Naive thymus-derived CD4-positive, alpha-beta T cell (primary cell): ENCODE measurements at places on chromosomes 7 and 10.

DNA sequence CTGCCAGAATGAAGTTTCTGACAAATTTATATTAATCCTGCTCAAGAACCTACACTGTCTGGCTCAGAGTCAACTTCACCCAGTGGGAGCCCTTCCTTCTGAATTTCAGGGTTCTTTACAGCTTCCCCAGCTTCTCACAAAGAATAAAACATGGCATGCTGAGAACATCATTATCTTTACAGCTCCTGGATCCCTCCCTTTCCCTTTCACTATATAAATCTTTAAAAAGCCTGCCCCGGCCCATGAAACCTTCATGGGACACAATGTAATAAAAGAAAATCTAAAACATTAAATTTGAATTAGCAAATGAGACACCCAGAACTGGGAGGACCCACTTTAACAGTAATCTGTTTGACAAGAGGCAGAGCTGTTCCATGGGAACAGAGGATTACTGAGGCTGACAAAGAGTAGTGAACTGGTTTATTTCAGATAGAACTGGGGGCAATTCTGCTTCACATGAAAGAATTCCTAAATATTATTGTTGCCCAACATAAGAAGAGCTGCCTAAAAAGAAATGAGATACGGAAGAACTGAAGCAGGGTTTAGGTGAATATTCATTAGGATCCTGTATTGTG, 222.8 kb downstream of the THSD7A start:
- DNase-seq = no peak

GRCh38 chr10:56547163-56547562, 186.1 kb upstream of the ZWINT start:
- DNase-seq = no peak

- DNase-seq = no peak
Observed at GRCh38 chr7:102810916-102811315, 62.1 kb downstream of the FAM185A start.

DNA sequence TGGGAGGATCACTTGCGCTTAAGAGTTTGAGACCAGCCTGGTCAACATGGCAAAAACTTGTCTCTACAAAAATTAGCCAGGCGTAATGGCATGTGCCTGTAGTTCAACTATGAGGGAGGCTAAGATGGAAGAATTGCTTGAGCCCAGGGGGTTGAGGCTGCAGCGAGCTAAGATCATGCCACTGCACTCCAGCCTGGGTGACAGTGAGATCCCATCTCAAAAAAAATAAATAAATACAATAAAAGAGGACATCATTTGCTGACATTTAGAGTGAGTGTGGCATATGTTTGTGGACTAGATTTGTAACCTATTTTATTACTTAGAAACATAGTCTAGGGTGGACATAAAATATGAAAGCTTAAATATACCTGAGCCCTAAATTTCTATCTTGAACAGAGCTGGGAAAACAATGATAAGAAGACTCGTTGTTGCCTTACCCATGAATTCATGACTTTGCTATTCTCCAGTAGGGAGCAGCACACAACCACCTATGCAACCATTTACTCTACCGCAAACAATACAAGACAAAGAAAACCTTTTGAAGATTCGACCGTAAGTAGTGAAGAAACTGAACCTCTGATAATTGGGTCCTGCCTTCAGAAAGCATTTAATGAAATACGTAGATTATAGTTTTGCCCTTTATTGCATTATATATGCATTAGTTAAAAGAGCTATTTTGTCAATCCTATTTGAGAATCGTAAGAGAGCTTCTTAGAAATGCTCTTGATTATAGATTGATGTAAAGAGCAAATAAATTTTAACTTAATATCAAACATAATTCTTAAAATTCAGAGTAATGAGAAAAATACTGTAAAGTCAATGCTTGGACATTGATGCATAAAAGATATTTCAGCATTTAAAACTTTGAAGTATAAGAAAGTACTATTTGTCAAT, 83.5 kb downstream of the GNAT3 start:
- DNase-seq = no peak

DNA sequence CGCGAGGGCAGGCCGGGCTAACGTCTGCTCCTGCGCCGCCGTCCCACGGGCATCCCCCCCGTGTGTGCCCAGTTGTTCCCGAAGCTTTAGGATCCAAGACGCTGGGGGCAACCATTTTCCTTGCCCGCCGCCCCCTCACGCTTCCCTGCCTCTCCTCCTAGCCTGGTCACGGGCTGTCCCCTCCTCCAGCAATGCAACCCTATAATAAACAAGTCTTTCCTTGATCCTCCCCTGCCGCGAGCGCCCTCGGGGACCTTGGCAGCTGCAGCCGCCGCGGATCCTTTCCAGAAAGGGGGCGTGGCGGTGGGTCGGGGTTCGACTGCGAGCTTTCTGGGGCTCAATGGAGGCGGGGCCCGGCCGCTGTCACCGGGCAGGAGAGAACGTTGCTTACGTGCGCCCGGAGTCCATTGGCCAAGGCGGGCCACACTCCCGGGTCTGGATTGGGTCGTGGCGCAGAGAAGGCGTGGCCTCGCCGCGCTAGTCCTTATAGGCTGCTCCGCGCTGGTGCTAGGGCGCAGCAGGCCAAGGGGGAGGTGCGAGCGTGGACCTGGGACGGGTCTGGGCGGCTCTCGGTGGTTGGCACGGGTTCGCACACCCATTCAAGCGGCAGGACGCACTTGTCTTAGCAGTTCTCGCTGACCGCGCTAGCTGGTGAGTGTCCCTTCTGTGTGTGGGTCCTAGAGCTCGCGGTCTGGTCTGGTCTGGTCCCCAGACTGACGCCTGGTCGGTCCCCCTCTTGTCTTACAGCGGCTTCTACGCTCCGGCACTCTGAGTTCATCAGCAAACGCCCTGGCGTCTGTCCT, at the start of gene DDIT4:
TSS of gene DDIT4 (plus strand) at position 515 of the 803 bp plus-strand sequence. CDS start 293 bp downstream, outside the sequence.
- peak; percentile 94 for DNase-seq

DNA sequence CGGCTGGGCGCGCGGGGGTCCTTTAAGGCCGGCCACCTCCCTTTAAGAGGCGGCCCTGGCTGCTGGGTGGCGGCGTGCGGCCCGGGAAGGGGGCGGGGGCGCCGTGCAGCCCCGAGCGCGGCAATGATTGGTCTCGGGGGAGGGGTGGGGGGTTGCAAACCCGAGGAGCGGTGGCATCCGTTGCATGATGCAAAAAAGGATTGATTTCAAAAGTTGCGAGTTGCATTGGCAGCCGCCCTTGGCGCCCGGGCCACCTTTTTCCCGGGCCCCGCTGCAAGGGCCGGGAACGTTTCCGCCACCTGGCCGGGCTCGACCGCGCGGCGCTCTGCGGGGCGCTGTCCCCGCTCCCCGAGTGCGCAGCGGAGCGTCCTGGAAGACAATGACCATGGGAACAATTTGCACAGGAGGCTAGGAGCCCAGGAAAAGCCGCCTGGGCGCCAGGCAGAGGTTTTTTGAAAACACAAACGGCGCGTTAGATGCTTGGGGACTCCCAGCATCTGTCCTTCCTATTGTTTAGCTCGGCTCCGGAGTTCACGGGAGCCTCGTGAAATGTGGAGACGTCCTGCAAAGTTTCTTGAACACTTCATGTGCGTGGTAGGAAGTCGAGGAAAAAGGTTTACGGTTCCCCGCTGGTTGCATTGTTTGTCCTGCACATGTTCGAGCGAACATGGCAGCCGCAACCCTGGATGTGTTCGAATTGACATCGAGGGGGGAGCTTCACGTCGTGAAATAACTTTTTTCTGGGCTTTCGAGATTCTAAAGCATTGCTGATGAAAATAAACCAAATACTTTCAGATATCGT, at the start of gene SEPHS1:
TSS of gene SEPHS1 (minus strand) at position 78 of the 802 bp plus-strand sequence. CDS start 3,343 bp downstream, outside the sequence.
- peak; percentile 62 for DNase-seq

DNA sequence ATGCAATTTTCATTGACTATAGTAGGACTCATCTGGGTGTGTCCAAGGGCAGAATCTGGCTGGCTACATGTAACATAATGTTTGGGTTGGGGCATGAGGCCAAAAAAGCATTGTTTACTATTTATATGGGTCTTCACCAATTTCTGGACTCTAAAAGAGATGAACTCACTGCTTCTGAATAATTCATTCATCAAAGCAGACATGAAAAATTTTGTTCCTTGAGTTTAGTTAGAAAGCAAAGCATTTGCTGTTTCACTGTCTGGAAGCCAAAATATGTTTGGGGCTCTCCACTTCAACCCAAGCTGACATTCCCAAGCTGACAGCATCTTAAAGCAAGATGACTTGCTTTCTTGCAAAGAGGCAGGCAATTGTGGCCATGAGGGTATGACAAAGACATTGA, 670.6 kb downstream of the SUGCT start:
- no peak for DNase-seq

- DNase-seq = no peak
Observed at GRCh38 chr7:31497516-31497915, 16.4 kb upstream of the ITPRID1 start.

DNA sequence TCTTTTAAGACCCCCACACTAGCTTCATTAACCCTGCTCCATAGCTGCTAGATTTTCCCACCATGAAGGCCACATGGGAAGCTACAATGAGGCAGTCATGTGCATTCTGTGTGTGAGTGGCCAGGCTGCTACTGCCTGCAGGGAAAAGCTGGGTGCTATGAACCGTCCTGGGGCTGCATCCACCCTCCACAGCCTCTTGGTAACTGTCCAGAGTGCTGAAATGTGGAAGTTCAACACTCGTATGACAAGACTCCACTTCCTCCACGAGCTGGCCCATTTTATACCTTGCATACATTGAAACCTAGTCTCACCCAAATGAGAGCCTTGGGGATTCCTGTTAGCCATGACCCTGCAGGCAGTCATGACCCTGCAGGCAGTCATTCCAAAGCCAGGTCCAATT, 59.4 kb downstream of the CUZD1 start:
- DNase-seq = no peak

DNA sequence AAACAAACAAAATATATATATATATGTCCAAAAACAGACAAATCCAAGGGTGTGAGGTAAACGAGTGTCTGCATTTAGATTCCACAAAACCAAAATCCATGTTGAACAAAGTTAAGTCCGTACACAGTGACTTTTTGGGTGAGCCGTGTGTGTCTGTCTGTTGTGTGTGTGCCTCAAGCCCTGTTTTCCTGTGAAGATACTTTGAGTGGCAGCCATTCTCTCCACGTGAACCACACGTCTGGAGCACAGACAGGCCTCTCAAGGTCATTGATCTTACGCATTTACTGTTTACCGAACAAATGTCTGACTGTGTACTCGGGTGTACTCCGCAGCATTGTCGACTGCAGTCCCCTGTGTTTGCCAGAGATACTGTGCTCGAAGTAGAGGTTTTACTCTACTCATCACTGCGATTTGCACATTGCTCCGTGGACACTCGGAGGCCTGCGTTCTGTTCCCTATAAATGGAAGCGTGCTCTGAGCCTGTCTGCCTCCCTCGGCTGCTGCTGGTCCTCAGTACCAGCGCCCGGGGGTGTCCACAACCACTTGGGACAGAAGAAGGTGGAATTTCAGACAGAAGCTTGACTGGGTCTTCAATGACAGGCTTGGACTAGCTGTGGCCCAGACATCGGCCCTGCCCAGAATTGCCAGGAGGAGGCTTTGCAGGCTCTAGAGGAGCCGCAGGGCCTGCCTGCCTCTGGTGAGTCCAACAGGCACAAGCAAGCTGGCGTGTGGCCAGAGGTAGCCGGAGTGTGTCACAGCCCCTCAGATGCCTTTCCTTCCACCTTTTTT, 22.1 kb downstream of the CYP17A1 start:
- no peak for DNase-seq

DNA sequence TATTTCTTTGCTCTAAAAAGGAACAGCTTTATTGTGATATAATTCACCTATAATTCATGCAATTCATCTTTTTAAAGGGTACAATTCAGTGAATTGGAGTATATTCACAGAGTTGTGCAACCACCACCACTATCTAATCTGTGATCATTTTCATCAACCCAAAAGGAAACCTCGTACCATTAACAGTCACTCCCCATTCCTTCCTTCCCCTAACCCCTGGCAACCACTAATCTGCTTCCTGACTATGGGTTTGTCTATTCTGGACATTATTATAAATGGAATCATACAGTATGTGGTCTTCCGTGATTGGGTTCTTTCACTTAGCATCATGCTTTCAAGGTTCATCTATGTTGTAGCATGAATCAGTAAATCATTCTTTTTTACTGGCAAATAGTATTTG, 52.3 kb downstream of the MKI67 start:
- DNase-seq = no peak

DNA sequence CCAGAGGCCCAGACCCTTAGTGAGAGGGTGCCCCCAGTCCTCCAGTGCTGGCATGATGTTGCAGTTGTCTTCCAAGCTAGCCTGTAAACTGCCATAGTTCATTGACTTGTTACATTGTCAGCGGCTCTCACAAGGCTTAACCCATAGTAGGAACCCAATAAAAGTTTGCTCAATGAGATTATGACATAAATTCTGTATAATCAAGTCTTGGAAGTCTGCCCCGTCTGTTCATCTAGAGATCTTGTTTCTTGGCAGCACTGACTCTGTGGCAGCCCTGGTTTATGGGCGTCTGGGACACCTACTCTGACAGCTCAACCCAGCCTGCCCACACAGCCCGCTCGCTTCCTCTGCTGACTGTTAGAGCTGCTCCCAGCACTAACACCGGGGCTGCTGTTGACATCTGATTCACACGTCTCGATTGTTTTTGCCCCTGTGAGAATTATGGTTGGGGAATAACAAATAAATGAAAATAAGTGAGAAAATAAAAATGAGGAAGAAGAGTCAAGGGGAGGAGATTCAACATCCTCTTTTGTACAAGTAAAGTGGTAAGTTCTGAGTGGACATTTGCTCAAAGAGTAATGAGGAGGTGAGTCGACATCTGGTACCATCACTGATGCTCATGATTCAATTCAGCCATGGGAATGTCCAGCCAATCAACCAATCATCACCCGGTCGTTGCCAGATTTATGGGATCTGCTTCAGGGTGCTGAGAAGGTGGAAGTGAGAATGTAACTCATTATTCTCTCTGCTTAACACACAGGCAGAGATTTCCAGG, 160.8 kb downstream of the SPAG6 start:
- DNase-seq = no peak

- peak; percentile 76 for DNase-seq
Observed at GRCh38 chr7:132580717-132581285, 4.5 kb upstream of the PLXNA4 start.

DNA sequence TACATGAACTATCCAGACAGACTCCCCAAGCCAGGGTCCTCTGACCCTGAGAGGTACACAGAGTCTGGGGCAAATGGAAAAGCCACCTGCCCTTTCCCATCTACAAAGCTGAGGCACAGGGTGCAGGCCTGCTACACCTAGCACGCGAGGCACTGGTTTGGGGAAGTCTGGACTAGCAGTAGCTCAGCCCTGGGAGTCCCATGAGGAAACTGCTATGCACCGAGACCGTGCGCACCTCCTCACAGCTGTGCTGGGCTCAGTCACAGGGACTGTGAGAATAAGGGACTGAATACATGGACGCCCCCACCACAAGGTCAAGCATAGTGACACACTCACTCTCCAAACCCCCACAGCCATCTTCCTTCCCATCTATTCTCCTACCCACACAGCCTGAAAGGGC, 8.2 kb downstream of the MAT1A start:
- no peak for DNase-seq

- DNase-seq = no peak
Observed at GRCh38 chr10:63368365-63368764, 97.4 kb downstream of the JMJD1C start.
